WTC11 (cell line): ENCODE measurements at places on chromosomes 7 and 10. TPM values are rescaled to one million over a fixed set of nuclear protein-coding genes. Genes with fewer than 3 reads are reported as not detected.

- H3K36me3 ChIP-seq: no peaks in the 10 kb centered on the region
- H3K4me1 ChIP-seq: no peaks in the 10 kb centered on the region
- H3K27ac ChIP-seq: no peak overlapping the region
- H3K27me3 ChIP-seq: no peaks in the 10 kb centered on the region
- DNase-seq: no peak
Observed at GRCh38 chr10:28906934-28907333, 229.6 kb downstream of the BAMBI start.

- no peak overlapping the region for H3K27ac ChIP-seq
- no peak overlapping the region for H3K4me3 ChIP-seq
- H3K4me1 ChIP-seq: no peaks in the 10 kb centered on the region
- H3K27me3 ChIP-seq: no peaks in the 10 kb centered on the region
- no peaks in the 10 kb centered on the region for H3K36me3 ChIP-seq
- no peak for DNase-seq
Observed at GRCh38 chr10:26612151-26612915, 85.2 kb upstream of the PDSS1 start.

DNA sequence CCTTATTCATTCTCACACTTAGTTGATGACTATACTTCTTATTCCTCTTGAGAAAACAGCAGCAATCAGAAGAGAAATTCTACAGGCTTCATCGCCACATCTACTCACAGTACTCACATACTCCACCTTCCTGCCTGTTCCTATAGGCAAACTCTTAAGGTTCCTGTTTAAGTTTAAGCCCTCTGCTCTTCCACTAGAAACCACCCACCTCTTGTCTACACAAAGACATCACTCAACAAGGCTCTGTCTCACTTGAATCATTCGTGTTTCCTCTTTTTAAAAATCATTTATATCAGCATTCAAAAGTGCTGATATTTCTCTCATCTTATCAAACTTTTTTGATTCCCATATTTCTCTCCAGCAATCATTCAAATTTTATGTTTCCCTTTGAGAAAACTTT is 85.5 kb upstream of the ADO start:
- H3K36me3 ChIP-seq: no peaks in the 10 kb centered on the region
- H3K4me1 ChIP-seq: no peaks in the 10 kb centered on the region
- no peaks in the 10 kb centered on the region for H3K27me3 ChIP-seq
- no peak for DNase-seq

GRCh38 chr7:47520406-47520805 is 61.5 kb downstream of the TNS3 start:
- peaks cover 46% of the 10 kb centered on the region for H3K4me1 ChIP-seq
- H3K27me3 ChIP-seq: no peaks in the 10 kb centered on the region
- H3K36me3 ChIP-seq: peaks cover 11% of the 10 kb centered on the region
- peak overlapping the region; percentile 51 for H3K27ac ChIP-seq
- DNase-seq: no peak
- no peak overlapping the region for H3K4me3 ChIP-seq

The PON3 gene
- 0.37 to 0.62 TPM (median 0.42 TPM) in 3 replicates for total RNA-seq

- no peaks in the 10 kb centered on the region for H3K27me3 ChIP-seq
- H3K4me3 ChIP-seq: no peak overlapping the region
- no peak for DNase-seq
- no peaks in the 10 kb centered on the region for H3K36me3 ChIP-seq
- peaks cover 6% of the 10 kb centered on the region for H3K4me1 ChIP-seq
- no peak overlapping the region for H3K27ac ChIP-seq
Observed at GRCh38 chr10:111830359-111830758, 353.2 kb downstream of the GPAM start.

DNA sequence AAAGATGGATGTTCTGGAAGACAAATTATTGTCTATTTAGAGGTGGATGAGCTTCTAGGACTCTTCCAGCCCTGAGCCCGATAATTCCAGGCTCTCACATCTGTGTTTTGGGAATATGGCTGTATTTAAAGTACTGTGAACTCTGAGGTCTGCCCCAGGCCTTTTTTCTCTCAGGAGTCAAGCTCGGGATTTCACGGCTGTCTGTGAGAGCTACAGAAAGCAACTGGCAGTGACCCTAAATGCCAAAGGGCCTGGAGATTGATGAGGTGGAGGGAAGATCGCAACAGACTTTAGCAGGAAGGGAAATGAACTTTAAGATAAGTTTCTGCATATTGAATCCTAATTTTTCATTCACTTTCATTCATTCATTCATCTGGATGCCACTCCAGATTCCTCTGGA is 51.0 kb upstream of the COL13A1 start:
- peaks cover 18% of the 10 kb centered on the region for H3K27me3 ChIP-seq
- H3K4me3 ChIP-seq: no peak overlapping the region
- no peak for DNase-seq
- peaks cover 9% of the 10 kb centered on the region for H3K4me1 ChIP-seq
- H3K27ac ChIP-seq: no peak overlapping the region

DNA sequence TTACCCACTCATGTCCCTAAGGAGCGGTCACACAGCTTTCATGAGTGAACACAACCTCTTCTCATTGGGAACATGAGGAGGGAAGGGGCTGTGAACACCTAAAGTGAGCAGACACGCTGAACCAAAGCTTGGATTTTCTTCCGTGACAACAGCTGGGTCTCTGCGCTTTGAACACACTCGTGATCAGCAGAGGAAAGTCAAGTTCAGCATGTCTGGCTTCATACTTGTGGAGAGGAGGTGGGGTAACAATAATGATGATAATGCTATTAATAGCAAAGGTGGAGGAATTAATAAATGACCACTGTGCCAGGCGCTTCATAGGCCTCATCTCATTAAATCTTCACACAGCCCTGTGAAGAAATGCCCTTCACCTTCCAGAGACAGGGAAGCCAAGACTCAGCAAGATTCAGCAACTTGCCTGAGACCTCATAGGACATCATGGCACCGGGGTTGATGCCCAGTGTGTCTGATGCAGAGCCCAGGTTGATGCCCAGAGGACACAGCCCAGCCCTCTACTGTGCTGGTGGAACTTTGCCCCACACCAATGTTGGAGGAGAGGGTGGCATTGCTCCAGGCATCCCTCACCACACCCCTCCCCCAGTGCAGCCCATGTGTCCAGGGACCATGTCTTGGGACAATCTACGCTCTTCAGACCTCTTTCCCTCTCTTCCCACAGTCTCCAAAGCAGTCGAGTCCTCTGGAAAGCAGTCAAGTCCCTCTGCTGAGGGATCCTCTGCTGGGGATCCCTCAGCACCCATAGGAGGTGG is 40.6 kb downstream of the GSDME start:
- no peak for DNase-seq
- no peak overlapping the region for H3K4me3 ChIP-seq
- no peaks in the 10 kb centered on the region for H3K36me3 ChIP-seq
- peaks cover 15% of the 10 kb centered on the region for H3K4me1 ChIP-seq
- no peaks in the 10 kb centered on the region; the same call in 1 of the 2 replicates for H3K27me3 ChIP-seq
- H3K27ac ChIP-seq: no peak overlapping the region

The A1CF gene
- total RNA-seq: 0.07 to 0.21 TPM (median 0.07 TPM) in 3 replicates

DNA sequence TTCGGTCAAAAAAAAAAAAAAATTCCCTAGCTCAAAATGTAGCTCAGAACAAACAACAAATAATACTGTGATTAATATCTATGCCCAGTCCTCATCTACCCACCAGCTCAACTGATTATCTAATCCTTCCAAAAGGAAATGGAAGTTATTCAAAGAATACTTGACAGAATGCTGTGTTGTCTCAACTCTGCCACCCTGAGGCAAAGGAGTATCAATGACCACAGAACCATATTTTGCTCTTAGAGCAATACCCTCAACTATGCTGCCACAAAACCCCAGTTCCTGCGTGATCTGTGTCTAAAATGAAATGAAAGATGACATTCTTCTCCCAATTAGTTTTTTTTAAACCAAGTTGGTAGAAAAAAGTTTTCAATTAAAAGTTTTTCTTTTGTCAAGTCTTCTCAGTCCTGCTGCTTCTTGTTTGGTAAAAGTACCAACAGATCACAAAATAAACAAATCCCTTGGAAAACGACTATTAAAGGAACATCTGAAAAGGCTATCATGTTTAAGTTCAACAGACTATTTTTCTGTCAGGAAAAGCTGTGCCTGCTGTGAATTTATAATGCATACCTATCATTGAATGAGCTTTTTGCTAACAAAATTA is 21.6 kb downstream of the RBM28 start:
- H3K4me3 ChIP-seq: no peak overlapping the region
- H3K27ac ChIP-seq: no peak overlapping the region
- no peaks in the 10 kb centered on the region for H3K27me3 ChIP-seq
- H3K4me1 ChIP-seq: no peaks in the 10 kb centered on the region
- no peak for DNase-seq

GRCh38 chr7:18041191-18041590 is 13.5 kb upstream of the PRPS1L1 start:
- H3K27me3 ChIP-seq: no peaks in the 10 kb centered on the region
- no peak for DNase-seq
- H3K4me1 ChIP-seq: no peaks in the 10 kb centered on the region
- H3K27ac ChIP-seq: no peak overlapping the region

DNA sequence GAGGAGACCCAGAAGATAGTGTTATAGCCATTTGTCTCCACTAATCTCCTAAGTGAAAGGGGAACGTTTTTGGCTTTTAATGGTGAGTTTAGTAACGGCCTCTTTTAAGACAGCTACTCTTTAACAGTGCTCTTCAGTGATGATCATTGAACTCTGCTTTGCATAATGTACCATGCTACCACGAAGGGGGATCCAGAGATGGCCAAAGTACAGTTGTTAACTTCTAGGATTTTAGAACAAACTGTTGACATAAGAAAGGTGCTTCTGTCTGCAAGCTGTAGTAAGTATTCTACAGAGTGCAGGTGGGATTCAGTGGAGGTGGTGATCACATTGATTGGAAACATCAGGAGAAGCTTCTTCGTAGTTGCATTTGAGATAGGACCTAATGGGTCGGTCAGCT is 114.1 kb upstream of the RPA3 start:
- no peaks in the 10 kb centered on the region for H3K27me3 ChIP-seq
- H3K4me3 ChIP-seq: no peak overlapping the region
- no peaks in the 10 kb centered on the region for H3K36me3 ChIP-seq
- no peak for DNase-seq
- peaks cover 34% of the 10 kb centered on the region for H3K4me1 ChIP-seq
- no peak overlapping the region for H3K27ac ChIP-seq
